Suppressor macrophage treated with lipopolysaccharide for 1 hour (primary cell): ENCODE measurements at places on chromosomes 16 and 17.

DNA sequence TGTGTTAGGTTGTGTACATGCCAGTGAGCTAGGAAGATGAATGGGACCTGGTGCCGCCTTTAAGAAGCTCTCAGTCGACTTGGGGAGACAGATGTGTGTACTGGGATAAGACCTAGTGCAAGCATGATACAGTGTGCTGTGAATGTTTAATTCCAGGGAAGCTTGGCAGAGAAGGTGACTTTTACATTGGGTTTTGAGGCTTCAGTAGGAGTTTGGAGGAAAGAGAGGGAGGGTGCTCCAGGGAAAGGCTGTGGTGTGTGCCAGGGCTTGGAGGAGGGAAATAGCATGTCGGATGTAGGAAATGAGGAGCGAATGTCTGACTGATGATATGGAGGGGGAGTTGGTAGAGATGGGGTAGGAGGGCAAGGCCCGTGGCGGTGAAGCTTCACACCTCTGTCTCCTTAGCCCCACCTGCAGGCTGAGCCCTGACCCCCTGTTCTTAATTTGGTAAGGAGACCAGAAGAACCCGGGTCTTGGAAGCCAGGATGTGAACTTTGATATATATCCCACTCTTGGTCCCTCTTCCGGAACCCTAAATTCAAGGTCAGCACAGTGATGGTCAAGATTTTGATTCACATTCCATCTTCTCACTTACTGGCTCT, 76.6 kb downstream of the PLCG2 start:
- no peak for DNase-seq

- DNase-seq, result no peak
These were observed 1.4 kb upstream of the KRT19 start for GRCh38 chr17:41529491-41529915.

GRCh38 chr16:81366316-81366932, 51.7 kb downstream of the GAN start:
- DNase-seq, result peak; percentile 81

DNA sequence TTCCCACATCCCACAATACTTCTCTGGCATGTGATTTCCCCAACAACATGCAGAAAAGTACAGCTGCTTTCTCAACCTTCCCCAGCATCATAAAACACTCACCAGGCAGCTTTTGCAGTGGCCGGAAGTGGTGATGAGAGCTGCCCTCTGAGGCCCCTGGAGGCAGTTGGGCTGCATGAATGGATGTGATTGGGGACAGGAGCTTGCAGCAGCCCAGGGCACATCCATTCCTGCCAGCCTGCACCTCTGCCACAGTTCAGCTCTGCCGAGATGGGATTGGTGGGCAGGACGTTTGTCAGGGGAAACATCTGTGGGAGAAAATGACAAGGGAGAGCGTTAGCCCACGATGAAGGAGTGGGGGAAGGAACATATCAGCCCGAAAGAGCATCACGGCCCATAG, 19.8 kb downstream of the NUBP1 start:
- no peak for DNase-seq

- no peak for DNase-seq
These were observed 54.2 kb downstream of the WIPI1 start for GRCh38 chr17:68403122-68403521.

DNA sequence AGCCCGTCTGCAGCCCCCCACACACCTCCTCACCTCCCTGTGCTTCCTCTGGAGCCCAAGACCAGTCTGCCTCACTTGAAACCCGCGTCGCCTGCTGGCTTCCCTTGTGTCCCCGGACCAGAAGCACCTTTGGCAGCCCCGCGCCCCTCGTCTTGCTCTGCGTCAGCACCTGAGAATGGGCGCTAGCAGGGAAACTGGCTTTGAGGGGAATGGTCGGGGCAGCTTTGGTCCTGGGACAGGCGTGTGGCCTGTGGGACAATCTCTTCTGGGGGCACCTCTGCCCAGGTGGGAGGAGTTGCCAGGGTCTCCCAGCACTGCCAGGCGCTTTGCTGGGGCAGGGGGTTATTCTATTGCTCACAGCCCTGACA, 3.6 kb upstream of the MAFG start:
- no peak for DNase-seq

DNA sequence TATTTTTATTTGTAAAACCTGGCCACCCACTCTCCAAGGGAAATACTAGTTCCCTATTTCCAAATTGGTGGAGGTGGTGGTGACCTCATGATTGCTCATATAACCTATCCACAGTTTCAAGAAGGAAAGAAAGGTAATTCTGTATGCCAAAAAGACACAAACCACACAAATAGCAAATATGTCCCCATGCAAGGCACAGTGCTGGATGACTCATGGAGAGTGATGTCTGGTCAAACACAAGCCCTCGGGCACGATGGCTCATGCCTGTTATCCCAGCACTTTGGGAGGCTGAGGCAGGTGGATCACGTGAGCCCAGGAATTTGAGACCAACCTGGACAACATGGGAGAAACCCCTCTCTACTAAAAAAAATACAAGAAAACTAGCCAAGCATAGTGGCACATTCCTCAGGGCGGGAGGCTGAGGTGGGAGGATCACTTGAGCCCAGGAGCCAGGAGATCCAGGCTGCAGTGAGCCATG, 64.2 kb downstream of the GNA13 start:
- DNase-seq, result peak; percentile 84

DNA sequence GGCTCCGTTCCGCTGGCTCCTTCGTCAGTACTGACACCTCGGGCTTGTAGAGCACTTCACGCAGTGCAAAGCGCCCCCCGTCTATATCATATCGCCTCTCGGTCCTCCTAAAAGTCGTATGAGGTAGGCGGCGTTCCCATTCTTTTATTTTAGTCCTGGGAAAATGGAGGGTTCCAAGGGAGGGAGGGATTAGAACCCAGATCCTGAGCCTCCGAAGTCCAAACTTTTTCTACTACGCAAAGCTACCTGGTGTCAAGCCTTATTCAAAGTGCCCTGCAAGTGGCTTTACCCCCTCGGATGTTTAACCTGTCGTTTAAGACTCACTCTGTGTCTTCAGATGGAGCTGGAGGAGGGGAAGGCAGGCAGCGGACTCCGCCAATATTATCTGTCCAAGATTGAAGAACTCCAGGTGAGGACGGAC, 348 bp upstream of the FTSJ3 start:
- no peak for DNase-seq
